T1000 (cell line): ENCODE measurements at places on chromosomes 1 and 21.
A peak's percentile ranks its signal among the peaks of the same experiment; 100 is the strongest.

DNA sequence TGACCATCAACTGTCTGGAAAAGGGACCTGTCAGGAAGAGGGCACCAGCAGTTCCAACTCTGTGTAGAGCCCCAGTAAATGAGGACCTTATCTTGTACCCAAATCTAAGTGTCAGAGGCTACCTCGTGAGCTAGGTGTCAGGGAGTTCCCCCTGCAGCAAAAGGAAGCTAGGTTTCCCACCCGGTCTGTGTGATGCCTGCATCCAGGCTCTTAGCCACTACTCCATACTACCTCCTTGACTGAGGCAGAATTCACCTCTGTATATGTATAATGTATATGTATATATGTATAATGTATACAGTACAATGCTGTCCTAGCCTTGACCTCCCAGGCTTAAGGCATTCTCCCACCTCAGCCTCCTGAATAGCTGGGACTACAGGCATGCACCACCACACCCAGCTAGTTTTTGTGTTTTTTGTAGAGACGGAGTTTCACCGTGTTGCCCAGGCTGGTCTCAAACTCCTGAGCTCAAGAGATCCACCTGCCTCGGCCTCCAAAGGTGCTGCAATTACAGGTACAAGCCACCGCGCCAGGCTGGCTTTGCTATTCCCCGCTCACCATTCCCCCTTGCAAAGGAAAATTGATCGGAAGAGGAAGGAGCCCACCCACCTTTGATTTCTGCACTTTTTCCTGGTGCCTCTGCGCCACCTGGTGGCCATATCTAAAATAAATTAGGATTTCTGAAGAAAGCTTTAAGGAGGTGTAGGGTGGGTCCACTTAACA, 15.7 kb upstream of the LUZP1 start:
- DNase-seq, result peak; percentile 15

DNA sequence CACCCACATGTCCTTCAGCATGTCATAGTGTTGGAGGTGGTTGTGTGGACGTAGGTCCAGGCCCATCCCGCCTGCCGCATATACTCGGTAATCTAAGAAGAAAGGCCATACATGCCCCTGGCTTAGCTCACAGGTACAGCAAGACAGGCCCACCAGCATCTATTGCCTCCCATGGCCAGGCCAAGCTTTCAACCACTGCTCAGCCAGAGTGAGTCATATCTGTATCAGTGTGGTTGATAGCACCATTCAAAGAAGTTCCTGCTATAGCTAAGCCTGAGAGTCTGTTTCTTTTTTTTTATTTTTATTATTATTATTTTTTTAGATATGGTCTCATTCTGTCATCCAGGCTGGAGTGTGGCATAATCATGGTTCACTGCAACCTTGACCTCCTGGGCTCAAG, 17.0 kb downstream of the KLHDC8A start:
- DNase-seq, result no peak

DNA sequence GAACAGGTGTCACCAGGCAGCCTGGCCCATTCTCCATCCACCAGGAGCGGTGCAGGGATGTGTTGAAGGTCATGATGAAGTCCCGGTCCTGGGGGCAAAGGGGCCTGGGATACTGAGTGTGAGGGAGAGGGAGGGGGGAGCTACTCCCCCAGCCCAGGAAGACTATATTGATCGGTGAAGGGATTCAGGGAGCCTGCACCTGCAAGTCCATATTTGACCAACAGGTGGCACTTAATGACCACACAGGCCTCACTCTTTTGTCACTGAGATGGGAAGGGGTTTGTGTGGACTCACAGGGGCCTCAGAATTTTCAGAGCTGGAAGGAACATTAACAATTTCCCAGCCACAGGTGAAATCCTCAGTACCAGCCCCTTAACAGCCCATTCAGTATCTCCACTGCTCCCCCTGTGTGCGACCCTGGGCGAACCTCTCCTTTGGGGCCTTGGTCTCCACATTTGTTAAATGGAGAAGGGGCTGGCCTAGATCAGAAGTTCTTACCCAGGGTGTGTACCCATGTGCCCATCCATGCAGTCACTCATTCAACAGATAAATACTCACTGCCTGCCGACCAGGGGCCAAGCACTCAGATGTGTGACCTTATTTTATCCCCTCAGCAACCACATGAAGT, 55.6 kb downstream of the NKAIN1 start:
- DNase-seq, result no peak

- no peak for DNase-seq
These were observed 86.7 kb downstream of the FMN2 start for GRCh38 chr1:240178366-240178765.

GRCh38 chr1:158246650-158247049, 7.6 kb upstream of the CD1A start:
- no peak for DNase-seq

DNA sequence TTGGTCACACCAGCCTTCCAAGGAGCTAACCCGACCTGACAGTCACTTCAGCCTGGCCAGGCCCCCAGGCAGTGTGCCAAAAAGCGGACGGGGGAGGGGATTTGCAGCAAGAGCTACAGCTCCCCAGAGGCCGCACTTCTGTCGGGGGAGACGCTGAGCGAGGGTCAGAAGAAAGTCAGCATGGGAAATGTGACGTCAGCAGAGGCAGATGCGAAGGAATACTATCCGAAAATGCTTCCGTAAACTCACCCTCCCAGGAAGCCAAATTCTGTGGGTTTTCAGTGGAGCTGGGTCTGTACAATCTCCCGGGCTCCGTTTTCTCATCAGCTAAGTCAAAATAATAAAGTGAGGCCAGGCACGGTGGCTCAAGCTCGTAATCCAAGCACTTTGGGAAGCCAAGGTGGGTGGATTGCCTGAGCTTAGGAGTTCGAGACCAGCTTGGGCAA, 28.5 kb upstream of the ECE1 start:
- DNase-seq, result no peak

GRCh38 chr21:43976661-43977060, 35.4 kb upstream of the TRAPPC10 start:
- no peak for DNase-seq

GRCh38 chr21:45140346-45140940, 66.1 kb downstream of the ADARB1 start:
- DNase-seq, result peak; percentile 59

DNA sequence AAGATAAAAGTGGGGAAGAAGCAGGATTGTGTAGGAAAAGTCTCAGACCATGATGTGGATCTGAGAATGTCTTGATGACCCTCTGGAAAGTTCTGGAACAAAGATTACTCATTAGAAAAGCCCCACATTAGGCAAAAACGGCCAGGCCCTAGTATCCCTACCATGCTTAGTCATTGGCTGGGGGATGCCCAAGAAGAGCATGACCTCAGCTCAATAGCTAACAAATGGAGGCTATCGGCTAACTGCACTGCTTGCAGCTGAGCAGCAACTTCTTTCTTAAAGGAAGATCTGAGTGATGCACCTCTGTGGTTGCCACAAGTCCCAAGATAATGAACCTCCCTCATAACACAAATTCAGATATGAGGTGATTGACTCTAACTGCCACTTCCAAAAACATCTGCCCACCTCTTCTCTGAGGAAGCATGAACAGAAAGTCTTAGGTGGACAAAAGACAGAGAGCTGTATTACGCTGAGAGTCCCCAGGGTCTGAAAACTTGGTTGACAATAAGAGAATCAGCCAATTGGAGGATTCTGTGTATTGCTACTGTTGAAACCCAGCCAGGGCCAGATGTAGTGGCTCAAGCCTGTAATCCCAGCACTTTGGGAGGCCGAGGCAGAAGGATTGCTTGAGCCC, 64.6 kb upstream of the AK4 start:
- no peak for DNase-seq

DNA sequence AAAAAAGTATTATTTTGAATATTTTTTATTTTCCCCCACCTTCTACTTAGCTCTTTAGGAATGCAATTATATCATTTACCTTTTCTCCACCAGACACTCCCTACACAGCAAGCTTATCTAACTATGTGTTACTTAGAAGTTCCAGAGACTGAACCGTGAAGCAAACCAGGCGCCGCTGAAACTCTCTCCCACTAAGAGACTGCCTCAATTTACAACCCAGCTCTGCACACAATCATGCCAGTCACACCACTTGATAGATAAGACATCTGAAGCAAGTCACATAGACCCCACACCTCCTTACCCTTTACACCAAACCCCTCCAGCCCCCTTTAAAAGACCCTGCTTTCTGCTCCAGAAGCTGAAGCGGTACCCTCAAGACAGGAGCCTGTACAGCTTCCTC, 245.5 kb downstream of the S1PR1 start:
- DNase-seq, result no peak

DNA sequence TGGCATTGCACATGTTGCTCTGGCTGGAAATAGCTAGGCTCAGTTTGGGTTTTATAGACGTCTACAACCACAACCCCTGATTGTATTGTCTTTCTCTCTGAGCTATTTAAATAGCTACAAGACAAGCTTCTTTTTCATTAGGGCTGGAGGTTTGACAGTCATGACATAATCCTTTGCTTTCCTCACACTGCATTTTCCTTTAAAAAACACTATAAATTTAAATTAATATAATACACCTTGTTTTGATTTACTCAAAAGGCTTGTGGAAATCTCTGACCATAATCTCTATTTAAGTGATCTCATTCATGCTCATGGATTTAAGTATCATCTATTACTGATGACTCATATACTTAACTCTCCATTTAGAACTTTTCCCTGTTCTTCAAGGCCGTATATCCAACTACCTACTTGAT, 50.4 kb upstream of the PTGFR start:
- peak; percentile 2 for DNase-seq

GRCh38 chr1:206672844-206673758, 11.6 kb upstream of the MAPKAPK2 start:
- no peak for DNase-seq

GRCh38 chr21:45404730-45405270, at the start of gene COL18A1:
Gene COL18A1, plus strand, starts transcription at chr21:45405165. Its CDS starts 66 bp downstream, at chr21:45405231.
- DNase-seq, result peak; percentile 29

GRCh38 chr21:33963848-33964555, 48.4 kb upstream of the ATP5PO start:
- DNase-seq, result no peak

- no peak for DNase-seq
These were observed 1.2 kb downstream of the MAN1A2 start for GRCh38 chr1:117368116-117369108.

- DNase-seq, result no peak
These were observed 22.0 kb upstream of the ADAM30 start for GRCh38 chr1:119918301-119918700.

GRCh38 chr1:167562702-167563101, 9.1 kb upstream of the CREG1 start:
- no peak for DNase-seq

- DNase-seq, result no peak
These were observed 68.5 kb downstream of the GPR88 start for GRCh38 chr1:100606438-100606837.

GRCh38 chr1:90357995-90358394, 359.1 kb downstream of the BARHL2 start:
- no peak for DNase-seq

DNA sequence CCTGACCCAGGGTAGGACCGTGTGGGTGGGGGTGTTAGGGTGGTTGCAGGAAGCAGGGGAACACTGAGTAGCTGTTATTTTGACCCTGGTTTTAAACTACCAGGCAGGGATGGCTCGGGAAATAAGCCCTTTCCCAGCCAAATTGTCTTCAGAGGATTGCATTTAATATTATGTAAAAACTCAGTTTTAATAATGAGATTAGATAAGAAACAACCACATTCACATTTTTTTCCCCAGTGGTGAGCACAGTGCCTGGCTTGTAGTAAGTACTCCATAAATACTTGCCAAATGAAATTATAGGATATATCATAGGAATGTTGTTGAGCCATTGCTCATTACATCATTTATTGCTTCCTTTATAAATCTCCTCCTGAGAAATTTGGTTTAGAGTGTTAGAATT, 3.1 kb upstream of the ACP6 start:
- no peak for DNase-seq

- peak; percentile 54 for DNase-seq
These were observed 2.0 kb downstream of the S100A6 start for GRCh38 chr1:153533689-153534201.

- no peak for DNase-seq
These were observed 8.6 kb downstream of the LAMC2 start for GRCh38 chr1:183194527-183195141.

- DNase-seq, result no peak
These were observed 2.4 kb downstream of the DNAJC6 start for GRCh38 chr1:65311760-65312159.

- DNase-seq, result no peak
These were observed 255.8 kb upstream of the CACYBP start for GRCh38 chr1:174743654-174744561.

- DNase-seq, result no peak
These were observed 10.4 kb upstream of the TMEM9 start for GRCh38 chr1:201164645-201165044.

DNA sequence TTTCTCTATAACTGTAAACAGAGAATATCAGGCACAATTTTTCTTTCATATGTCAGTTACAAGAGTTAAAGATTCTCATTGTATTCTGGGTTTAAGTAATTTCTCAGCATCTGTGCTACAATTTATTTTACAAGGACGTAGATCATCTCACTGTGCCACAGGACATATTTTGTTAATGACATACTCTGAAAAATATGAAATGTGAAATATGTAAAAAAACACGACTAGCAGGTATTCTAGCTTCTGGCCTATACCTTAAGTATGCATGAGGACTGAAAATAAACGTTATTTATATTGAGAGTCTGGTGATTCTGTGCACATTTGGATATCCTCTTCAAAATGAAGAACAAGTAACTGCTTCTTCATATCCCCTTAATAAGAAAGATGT, 308.8 kb downstream of the BRINP3 start:
- DNase-seq, result no peak

DNA sequence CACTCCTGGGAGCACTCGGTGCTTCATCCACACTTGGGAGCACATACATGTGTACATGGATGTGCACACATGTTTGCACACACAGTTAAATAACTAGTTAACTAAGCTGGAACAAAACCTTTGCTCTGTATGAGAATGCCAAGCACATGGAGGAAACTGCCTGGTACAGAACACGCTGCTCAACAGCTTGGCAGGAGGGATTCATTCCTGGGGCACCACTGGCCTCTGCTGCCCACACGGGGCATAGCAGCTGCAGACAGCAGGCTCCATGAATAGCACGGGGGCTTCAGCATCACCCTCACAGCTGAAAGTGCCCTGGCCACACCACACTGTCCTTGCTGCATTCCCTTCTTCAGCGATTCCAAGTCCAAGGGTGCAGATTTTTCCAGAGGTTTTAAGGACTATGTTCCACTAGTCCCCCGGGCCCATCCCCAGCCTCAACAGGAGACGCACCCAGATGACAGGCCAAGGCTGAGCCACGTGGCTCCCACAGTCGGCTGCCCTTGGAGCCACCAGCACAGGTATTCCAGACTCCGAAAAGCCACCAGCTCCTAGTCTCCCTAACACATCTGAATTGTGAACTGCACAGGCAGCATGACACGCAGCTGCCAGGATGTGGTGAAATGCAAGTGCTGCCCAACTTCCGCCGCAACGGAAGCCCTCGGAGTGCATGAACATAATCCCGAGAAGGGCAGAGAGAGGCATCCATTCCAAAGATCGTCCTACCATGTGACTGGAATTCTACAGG, 16.9 kb downstream of the NPHP4 start:
- no peak for DNase-seq

GRCh38 chr1:193183019-193183627, 3.3 kb downstream of the B3GALT2 start:
- no peak for DNase-seq

- DNase-seq, result no peak
These were observed 163.4 kb downstream of the RUNX1 start for GRCh38 chr21:34885626-34886239.

GRCh38 chr1:119227456-119227855, 87.0 kb upstream of the WARS2 start:
- DNase-seq, result no peak

- DNase-seq, result no peak
These were observed 41.2 kb downstream of the RRAGC start for GRCh38 chr1:38818175-38818976.

GRCh38 chr1:110346690-110347089, 7.5 kb downstream of the RBM15 start:
- no peak for DNase-seq
